SW480 (cell line): ENCODE measurements at places on chromosomes 11 and 22.

DNA sequence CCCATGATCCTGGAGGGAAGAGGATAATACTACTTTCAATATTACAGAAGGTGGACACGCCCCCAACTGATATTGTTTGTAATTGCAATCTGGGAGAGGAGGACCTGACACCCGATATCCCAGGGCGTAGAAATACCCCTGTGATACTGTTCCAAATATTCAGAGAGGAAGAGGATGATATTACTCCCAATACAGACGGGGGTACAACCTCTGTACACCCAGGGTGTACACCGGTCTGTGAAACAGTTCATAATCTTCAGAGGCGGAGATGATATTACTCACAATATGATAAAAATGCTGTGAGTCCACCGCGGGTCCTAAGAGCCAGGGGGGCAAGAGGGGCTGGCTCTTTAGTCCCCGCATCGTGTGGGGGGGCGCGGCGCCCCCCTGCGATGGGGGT, 57.2 kb upstream of the ALDH3B2 start:
- no peak for DNase-seq

DNA sequence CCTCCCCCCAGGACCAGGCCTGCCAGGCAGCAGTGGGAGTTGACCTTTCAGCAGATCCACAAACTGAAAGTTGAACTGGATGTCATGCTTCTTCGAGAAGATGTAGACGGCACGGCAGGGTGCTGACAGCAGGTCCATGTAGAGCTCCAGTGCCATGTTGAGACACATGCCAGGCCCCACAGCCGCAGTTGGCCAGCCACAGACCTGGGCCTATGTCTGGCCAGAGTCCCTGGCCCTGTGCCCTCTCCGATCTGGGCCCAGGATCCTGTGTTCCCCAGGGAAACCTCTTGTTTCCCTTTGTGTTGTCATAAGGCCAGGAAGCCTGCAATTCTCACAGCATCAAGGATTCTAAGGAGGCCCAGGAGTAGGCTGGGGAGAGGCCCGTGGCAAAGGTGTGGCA, at the start of gene GSTT4:
GSTT4 (minus strand) TSS at position 253 of the 400 bp plus-strand sequence; CDS start at position 156, 97 bp downstream.
- no peak for DNase-seq

GRCh38 chr11:37972691-37973090, 1374.7 kb upstream of the RAG2 start:
- DNase-seq, result no peak

- no peak for DNase-seq
Observed at GRCh38 chr11:62373464-62374119, 36.3 kb downstream of the ASRGL1 start.

- DNase-seq, result no peak
Observed at GRCh38 chr11:77467233-77467632, 6.7 kb downstream of the PAK1 start.
